ENCODE measurements at places on chromosomes 1 and 21.

DNA sequence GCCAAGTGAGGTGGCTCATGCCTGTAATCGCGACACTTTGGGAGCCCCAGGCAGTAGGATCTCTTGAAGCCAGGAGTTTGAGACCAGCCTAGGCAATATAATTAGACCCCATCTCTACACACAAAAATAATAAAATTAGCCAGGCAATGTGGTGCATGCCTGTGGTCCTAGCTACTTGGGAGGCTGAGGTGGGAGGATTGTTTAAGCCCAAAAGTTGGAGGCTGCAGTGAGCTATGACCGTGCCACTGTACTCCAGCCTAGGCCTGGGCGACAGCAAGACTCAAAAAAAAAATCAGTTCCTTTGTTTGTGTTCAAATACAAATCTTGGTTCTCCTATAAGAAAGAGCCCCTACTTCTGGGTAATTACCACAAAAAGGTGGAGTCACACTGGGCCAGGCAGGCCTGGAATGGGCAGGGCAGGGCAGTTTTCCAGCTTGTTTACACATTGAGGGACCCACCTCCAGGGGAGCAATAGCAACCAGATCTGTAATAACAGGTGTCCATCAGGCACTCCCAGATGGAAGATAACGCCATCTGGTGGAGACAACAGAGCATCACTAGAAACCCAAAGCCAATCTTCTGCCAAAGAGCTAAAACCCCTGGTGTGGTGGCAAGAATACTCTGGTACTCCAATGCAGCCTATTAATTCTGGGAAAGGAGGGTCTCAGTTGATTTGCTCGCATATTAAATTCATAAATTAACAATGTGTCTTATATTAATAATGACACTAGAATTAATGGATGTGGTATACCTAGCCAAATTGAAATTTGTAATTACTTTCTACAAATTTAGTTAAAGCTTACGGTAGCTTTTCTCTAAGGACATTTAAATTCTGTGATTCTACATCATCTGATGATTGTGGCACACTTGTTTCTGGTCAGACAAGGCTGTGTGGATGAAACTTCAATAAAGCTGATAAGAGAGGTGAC lies 13.2 kb downstream of the PPP1R15B start:
- DNase-seq: peak; percentile 24

- DNase-seq: no peak
Measured at GRCh38 chr1:39268112-39268581, 63.7 kb downstream of the MACF1 start.

GRCh38 chr1:35683012-35683411 lies 35.7 kb downstream of the C1orf216 start:
- DNase-seq: no peak

GRCh38 chr1:159911326-159912070 lies 11.5 kb upstream of the CFAP45 start:
- DNase-seq: no peak

- no peak for DNase-seq
Measured at GRCh38 chr1:167301355-167301754, 80.7 kb downstream of the POU2F1 start.

- DNase-seq: no peak
Measured at GRCh38 chr1:17184161-17184665, 20.7 kb upstream of the PADI1 start.

DNA sequence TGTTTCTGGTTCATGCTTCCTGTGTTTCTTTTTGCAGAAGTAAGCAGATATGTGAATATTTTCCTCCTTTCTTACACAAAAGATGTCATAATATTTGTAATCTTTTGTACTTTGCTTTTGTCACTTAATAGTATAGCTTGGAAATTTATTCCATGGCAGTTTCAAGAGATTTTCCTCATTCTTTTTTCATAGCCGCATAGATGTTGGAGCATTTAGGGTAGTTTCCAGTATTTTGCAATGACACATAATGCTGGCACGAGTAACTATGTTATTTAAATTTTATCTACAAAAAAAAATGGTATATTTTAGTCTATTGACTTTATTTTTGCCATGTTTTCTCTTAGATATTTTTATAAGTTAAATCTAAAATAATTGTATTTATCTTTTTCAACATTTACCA lies 40.7 kb downstream of the AGO3 start:
- DNase-seq: no peak

DNA sequence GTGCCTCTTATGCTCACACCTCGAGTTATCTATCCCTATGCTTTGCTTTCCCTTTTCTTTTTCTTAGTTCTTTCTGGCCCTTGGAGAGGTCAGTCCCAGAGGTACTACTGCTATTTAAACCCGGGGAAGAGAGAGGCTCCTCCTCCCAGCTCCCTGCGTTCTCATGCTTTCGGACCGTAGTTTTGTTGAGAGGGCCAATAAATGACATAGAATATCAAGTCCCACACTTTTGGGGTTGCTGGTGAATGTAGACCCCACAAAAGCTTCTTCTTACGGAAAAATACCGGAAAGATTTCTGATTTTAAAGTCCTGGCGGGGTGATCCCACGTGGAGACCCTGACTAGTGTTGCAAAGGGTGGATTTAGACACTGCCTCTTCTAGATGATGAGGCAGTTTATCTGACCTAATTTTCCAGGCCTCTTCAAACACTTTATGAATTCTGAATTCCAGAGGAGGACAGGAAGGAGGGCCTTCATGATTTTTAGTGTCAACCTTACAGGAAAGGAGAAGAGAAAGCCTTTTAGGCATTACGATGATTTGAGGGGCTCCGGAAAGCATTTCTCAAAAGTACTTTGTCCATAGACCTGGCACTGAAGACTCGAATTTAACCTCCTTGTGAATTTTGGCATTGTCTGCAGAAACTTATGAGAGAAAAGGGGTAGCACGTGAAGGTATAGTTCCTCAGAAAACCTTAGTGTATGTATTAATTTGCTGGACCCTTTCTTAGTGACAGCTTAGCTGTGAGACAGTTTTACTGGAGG lies 694 bp downstream of the TMEM167B start:
- no peak for DNase-seq

GRCh38 chr1:223299553-223299952 lies 64.4 kb downstream of the SUSD4 start:
- no peak for DNase-seq

- DNase-seq: no peak
Measured at GRCh38 chr1:56780826-56781225, 38.4 kb downstream of the FYB2 start.

- DNase-seq: no peak
Measured at GRCh38 chr1:74767490-74767889, 34.5 kb downstream of the TYW3 start.

GRCh38 chr1:50214717-50215116 lies 106.0 kb downstream of the ELAVL4 start:
- no peak for DNase-seq

GRCh38 chr1:234862944-234863515 lies 253.1 kb upstream of the IRF2BP2 start:
- DNase-seq: no peak

- no peak for DNase-seq
Measured at GRCh38 chr21:32653326-32653901, 41.2 kb upstream of the CFAP298 start.

DNA sequence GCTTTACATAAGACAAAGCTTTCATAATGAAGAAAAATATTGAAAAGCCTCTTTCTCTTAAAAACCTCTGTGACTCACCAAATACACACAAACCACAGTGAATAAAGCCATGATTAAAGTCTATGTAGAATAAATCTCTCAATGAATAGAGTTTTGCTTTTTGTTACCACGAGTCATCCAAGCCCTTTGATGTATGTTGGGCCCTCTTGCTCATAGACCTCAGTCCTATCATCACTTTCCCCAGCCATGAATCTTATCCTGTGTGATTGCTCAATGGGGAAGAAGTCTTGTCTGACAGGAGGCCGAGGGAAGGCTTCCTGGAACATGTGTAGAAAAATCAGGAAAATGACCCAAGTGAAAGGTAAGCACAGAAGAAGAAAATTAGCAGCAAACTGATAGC lies 60.8 kb downstream of the NGF start:
- DNase-seq: no peak

DNA sequence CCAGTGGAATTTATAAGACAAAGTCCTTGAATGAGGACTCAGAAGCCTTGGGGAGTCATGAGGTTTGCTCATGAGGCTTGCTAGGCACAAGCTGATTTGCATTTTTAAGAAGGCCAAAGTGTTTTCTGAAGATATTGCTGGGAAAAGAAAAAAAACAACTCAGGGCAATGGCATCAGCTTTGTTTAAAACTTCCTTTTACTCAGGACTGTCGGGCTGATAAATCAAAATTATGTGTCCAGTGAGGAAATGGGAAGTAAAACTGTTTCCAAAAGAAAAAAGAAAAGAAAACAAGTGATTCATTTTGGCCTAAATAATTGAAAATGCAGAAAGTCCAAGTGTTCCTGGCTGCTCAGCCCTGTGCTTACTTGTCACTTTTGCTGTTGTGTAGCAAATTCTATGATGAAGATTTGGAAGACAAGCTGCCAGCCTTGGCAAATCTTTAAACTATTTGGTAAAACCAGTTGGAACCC lies 282.4 kb downstream of the HLX start:
- DNase-seq: no peak

DNA sequence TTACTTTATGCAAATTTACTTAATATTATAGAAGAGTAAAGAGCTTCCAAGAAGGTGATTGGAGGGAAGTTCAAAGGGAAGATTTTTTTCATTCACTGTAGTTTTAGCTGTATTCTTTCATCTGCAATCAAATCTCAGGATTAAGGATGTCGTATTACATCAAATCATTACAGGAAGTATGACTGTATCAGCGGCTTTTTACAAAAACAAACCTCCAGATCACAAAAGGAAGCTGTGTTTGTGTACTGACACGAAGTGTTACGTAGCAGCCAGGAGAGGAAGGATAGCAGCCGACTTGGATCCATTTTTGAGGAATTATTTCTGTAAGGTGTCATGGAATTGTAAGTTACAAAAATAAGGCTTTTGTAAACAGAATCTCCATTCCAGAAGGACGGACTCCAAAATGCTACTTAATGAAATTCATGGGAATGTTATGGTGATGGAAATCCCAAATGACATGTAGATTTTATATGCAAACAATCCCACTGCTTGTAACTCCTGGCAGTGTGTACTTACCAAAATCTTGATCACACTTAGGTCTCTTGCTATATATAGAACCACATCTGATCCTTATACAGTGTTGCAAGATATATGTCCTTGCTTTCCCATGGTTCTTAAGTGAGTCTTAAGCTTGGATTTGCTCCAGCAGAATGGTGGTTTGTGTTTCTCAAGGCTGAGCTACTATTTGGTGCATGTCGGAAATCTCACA lies 49.8 kb downstream of the KCNJ15 start:
- no peak for DNase-seq

DNA sequence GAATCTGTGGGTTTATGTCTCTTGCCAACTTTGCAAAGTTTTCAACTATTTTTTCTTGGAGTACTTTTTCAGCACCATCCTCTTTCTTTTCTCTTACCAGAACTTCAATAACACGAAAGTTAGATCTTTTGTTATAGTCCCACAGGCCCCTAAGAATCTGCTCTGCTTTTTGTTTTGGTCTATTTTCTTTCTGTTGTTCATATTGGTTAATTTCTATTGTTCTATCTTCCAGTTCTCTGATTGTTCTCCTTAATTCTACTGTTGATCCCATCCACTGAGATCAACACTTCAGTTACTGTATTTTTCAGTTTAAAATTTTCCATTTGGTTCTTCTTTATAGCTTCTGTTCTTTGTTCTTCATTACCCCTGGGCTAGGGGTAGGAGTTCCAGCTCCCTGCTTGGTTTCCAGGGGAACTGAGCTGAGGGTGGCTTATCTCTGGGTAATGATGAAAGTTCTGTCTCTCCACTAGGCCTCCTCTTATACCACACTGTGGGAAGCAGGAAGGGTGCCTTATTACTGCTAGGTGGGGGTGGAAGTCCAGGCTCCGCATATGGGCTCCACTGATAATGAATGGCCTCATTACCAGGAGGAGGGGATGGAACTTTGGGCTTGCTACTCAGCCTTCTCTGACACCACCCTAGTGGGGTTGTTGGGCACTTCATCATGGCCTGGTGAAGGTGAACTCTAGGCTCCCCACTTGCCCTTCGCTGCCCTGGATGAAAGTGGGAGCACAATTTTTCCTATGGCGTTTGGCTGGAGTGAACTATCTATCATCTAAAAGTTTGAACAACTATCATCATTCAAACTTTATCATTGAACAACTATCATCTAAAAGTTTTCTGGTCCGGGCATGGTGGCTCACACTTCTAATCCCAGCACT lies 39.3 kb downstream of the NAV1 start:
- no peak for DNase-seq

DNA sequence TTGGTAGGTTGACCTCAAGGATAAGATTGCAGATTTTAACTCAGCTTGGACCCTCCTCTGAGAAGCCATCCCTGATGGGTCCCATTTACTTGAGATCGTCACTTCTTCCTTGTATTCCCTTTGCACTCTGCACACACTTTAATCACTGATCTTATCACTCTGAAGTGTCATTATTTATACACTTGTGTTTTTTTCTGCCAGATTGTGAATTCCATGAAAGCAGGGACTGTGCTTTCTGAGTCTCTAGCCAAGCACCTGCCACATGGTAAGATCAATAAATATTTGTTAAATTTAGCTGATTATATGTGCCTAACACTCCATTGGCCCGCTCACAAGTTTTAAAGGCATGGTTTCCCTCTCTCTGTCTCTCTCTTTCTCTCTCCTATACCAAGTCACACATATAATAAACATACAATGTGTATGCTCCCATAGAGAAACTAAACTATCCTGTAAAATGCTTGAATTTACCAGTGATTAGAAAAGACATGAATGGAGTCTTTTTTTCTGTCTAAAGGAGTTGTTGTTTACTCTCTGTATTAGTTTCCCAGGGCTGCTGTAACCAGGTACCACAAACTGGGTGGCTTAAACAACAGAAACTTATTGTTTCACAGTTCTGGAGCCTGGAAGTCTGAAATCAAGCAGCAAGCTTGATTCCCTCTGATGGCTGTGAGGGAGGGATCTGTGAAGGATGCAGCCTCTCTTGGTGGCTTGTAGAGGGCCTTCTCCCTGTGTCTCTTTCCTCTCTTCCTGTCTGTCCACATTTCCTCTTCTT lies 105.2 kb upstream of the GADD45A start:
- no peak for DNase-seq

DNA sequence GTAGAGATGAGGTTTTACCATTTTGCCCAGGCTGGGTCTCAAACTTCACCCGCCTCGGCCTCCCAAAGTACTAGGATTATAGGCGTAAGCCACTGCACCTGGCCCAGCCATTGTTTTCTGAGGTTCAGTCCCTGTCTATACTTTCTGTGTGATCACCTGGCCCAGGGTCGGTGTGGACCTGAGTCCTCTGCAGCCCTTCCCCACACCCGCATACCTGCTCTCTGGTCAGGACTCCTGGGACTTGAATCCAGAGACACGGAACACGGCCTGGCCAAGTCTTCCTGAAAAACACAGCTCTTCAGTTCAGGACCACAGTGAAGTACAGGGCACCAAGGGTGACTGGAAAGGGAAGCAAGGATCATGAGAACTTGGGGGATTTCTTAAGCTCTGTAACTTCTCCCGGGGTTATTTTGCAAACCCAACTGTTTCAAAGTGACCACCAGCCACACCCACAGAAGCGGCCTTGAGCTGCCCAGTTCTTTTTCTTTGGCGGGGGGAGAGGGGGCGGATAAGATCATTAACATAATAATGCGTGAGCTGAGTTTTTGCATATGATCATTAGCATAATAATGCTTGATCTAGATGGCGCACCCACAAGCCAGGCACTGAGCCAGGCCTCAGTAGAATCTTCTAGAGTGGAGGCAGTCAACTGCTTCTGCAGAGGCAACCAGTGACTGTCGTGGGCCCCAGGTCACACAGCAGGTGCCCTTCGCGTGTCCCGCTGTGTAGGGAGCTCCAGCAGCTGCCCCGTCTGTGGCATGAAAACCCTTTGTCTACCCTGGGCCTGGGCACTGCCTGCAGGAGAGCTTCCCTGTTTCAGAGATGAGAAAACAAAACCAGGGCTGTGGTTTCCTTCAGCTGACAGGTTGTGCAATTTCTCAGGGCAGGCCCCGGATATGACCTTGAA lies 1.7 kb upstream of the NADK start:
- peak; percentile 15 for DNase-seq

All from stimulated activated CD4-positive, alpha-beta T cell treated with anti-CD3 and anti-CD28 coated beads, TNF-alpha, amount 100 ng/mL, for 1 hour (primary cell).